Mesendoderm (in vitro differentiated cells): ENCODE measurements at places on chromosomes 1 and 21.
A peak's percentile ranks its signal among the peaks of the same experiment; 100 is the strongest.

GRCh38 chr1:96722958-96723357 is 1.4 kb downstream of the PTBP2 start:
- DNase-seq: no peak

DNA sequence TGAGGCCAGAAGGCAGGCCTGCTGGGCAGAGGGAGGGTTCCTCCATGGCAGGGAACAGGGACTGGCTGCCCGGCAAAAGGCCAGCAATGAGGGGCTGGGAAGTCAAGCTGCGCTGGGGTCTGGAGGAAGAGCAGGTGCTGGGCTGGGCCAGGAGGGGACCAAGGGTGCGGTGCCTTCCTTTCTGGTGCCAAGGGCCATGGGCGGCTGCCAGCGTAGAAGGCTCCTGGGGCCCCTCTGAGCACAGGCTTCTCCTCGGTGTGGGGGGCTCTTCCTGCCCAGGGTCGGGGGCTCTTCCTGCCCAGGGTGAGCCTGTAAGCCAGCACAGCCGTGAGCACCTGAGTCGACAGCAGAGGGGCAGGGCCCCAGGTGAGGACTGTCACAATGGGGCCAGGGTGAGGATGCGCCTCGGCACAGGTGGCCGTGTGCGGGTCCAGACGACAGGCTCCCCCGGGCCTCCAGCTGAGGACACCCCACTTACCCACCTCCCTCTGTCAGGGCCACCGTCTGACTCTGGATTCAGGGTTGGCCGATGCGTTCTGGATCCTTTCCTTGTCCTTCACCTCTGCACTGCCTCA is 10.7 kb upstream of the DNMT3L start:
- no peak for DNase-seq

- DNase-seq: no peak
These were observed 10.2 kb upstream of the KIAA1614 start for GRCh38 chr1:180902541-180902940.

DNA sequence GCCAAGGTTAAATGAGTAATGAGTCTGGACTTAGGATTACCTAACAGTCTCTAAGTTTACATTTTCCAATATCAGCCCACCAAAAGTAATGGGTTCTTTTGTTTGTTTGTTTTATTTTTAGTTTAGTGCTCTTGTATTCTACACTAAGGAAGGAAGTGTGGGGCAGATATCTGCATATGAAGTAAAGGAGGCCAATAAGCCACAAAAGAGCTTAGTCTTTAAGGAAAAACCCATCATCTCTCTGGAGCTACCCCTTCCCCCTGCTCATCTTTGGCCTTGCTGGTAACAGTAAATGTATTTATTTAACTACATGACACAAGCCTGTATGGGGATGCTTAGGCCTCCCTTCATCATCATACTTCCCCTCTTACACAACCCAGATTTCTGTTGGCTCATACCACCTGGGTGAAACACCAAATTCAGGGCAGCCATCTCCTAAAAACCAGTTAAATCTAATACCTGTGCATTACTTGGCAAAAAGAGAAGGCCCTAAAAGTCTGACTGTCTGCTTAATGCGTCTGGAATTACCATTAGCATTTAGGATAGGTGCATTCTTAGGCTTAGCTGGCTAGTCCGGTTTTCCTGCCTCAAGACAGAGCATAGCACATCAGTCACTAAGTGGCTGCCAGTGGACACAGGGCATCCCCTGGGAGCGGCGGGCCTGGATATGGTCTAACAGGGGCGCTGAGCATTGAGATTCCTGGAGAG is 96.8 kb upstream of the ADGRL2 start:
- peak; percentile 35 for DNase-seq

- no peak for DNase-seq
These were observed 56.6 kb downstream of the NCF2 start for GRCh38 chr1:183533617-183534174.

- no peak for DNase-seq
These were observed 17.4 kb upstream of the KCNAB2 start for GRCh38 chr1:6028042-6028850.

DNA sequence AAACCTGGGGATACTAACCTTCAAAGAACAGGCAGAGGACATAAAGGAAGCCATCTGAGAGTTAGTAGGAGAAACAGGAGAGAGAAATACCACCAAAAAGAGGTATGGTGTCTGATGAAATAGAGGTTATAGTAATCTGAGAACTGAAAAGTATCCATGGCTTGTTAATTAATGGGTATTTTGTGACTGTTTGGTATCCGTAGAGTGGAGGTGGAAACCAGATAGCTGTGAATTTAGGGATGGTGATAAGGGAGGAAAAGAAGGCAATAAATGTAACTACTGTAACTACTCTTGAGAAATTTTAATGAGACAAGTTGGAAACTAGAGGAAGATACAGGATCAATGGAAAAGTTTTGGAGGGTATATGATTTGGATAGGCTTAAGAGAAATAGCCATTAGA is 27.5 kb downstream of the PRKAA2 start:
- no peak for DNase-seq

DNA sequence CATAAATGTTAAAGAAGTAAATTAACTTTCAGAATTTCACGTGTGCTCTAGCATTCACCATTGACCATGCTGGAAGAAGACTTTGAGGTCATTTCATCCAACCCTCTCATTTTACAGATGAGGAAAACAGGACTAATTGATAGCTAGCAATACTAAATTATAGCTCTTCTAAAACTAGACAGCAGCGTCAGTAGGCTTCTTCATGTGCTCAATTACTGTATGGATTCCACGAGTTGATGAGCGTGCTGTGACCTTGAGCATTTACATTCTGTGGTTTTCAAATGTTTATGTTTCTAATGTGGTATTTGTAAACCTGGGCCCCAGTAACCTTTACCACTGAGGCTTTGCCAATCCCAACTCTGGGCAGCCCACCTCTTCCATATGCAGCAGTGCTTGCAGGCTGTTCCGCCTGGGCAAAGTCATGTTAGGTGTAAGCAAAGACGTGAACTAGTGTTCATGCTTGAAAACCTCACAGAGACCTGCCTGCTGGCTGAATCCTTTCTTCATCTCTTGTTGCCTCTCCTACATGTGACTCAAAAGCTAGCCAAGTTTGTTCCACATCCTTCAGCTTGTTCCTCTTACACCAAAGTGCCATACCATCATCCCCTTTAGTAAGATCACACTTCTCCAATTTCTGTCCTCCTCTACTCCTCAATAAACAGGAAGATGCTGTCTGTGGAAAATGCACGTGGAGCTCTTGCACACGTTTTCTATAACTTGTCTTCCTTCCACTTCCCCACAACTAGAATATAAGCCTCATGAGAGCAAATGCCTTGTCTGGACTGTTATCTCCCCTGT is 17.2 kb downstream of the KCNJ15 start:
- no peak for DNase-seq

DNA sequence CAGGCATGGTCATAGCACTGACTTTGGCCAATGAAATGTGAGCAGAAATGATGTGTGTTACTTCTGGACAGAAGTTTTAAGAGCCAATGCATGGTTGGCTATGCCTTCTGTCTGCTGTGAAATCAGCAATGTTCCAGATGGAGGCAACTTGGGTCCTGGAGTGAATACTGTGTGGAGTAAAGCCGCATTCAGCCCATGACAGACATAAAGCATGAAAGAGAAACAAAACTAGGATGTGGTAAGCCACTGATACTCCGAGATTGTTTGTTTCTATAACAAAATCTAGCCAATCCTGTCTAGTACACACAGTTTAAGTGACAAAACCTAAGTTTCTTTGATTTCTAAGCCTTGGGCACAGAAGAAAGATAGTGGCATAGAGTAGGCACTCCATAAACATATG is 47.1 kb upstream of the ARHGAP29 start:
- DNase-seq: no peak

DNA sequence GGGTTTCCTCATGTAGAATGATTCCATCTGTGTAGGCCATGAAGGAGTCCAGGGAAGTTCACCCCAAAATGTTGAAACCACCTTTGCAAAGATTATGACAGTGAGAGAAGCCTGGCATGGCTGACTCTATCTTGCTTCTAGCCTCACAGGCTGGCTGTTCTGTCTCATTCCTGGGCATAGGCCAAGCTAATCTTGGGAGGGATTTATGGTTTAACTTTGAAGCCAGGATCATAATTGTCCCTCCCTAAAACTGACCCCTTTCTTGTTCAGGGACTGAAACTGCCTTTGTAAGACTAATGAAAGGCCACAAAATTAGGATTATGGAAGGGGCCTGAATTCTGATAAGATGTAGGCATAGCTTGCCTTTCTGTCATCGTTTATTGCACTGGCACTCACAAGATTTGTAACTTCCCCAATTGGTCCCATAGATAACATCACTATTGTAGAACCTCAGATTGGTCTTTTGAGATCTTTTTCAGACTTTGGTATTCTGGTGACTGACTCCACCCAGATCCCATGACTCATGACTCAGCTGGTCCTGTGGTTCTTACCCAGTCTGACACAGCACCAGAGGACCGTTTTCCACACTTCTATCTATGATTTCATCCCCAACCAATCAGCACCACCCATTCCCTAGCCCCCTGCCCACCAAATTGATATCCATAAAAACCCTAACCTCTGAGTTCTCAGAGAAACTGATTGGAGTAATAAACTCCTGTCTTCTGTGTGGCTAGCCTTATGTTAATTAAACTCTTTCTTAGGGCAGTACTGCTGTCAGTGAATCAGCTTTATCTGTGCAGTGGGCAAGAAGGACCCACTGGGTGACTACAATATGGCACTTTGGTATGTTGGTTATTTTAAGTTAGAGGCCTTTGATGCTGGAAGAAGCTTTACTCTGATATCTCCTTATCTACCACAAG is 13.6 kb upstream of the LAMTOR5 start:
- no peak for DNase-seq

GRCh38 chr1:50929376-50929958 is 30.6 kb downstream of the FAF1 start:
- DNase-seq: peak; percentile 26

- DNase-seq: peak; percentile 45
These were observed 12.0 kb upstream of the GPR153 start for GRCh38 chr1:6272868-6273267.

- DNase-seq: peak; percentile 90
These were observed 100.7 kb upstream of the SPATA6 start for GRCh38 chr1:48572646-48573258.

- no peak for DNase-seq
These were observed 10.7 kb downstream of the RORC start for GRCh38 chr1:151820940-151821339.

- DNase-seq: no peak
These were observed 9.4 kb downstream of the AKNAD1 start for GRCh38 chr1:108847494-108847893.

- peak; percentile 16 for DNase-seq
These were observed 98.7 kb upstream of the PRMT6 start for GRCh38 chr1:106957795-106958194.

GRCh38 chr21:43727519-43728153 is 8.7 kb downstream of the PDXK start:
- no peak for DNase-seq

DNA sequence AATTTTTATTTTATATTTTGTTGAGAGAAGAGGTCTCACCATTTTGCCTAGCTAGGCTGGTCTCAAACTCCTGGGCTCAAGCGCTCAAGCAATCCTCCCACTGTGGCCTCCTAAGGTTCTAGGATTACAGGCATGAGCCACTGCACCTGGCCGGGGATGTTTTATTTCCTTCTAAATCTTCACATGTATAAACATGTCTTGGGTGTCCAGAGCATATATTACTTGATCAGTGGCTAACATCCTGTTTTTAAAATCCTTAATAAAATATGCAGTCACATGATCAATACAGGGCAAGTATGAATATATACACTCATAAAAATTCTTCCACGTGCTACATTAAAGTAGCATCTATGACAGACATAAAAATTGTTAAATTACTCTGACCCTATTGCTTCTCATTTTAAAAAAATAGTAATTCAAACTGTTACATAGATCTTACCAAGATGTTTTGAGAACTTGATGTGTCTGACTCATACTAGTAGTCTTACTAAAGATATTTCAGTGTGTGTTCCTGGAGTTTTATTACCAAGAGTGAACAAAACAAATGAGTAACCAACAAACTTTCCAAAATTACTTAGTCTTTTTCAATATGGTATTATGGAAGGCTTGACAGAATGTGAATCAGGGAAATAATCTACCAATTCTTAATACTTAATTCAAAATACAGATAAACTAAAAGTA is 222.5 kb downstream of the SLC45A1 start:
- no peak for DNase-seq

GRCh38 chr21:46421191-46421750 is 37.4 kb upstream of the DIP2A start:
- no peak for DNase-seq

GRCh38 chr21:35573472-35574374 is 486.6 kb downstream of the SETD4 start:
- DNase-seq: no peak

DNA sequence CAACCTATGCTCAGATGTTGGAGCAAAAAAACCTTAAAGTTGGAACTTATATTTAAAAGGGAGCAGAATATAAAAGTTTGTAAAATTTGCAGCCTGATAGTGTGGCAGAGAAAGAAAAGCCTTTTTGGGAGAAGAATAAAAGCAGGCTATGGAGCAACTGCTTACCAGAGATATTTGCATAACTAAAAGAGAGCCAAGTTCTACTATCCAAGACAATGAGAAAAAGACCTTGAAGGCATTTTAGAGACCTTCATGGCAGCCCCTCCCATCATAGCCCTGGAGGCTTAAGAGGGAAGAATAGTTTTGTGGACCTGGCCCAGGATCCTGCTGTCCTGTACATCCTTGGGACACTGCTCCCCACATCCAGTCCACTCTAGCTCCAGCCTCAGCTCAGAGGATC is 312.5 kb upstream of the ZRANB2 start:
- no peak for DNase-seq

GRCh38 chr1:227397354-227397978 is 79.2 kb upstream of the CDC42BPA start:
- DNase-seq: no peak

- no peak for DNase-seq
These were observed 19.1 kb upstream of the PINK1 start for GRCh38 chr1:20614131-20614579.

DNA sequence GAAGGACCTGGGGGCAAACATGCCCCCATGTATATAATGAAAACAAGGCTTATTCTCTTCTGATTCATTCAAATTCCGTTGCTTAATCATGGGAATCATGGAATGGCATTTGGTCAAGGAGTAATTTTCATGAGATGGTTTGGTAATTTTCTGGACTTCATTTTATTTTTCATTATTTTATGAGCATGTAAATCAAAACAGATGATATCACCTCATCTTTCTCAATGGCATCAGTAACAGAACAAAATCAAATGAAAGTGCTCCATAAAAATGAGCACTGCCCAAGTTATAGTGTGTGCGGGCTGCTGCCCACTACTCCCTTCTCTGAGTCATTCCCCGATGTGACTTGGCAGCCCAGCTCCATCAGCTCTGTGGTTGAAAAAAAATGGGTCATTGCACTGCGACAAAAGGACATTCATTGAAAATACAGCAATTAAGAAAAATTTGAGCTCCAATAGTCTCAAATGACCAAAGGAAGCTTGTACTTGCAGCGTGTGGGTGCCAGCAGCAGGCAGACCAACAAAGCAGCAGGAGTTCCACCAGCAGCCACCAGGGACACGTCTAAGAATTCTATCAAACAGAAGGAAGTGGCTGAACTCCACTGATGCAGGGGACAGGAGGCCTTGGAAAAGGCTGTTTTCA is 84.3 kb upstream of the VAV3 start:
- DNase-seq: peak; percentile 72

- peak; percentile 81 for DNase-seq
These were observed 809 bp downstream of the SYT11 start for GRCh38 chr1:155859881-155860871.
